ENCODE measurements at places on chromosomes 16 and 17.

DNA sequence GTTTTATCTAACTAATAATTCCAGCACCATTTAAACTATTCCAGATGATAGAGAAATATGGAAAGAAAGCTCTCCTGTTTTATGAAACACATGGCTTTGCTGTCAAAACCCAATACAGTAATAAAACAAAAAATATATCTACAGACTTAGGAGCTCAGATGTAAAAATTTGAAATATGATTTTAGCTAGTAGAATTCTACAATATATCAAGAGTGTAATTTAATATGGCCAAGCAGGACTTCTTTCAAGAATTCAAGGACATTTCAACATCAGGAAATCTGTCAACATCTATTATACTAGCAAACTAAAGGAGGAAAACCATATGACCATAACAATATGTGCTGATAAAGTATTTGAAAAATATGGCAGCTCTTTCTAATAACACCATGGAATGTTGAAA lies 57.5 kb downstream of the CCDC182 start:
- no peak for DNase-seq

GRCh38 chr17:17672453-17673368 lies 8.5 kb upstream of the RAI1 start:
- DNase-seq: no peak

GRCh38 chr17:63542218-63542545 lies 8.1 kb upstream of the DCAF7 start:
- no peak for DNase-seq

GRCh38 chr16:71848622-71849021 lies 2.8 kb downstream of the ATXN1L start:
- DNase-seq: no peak

DNA sequence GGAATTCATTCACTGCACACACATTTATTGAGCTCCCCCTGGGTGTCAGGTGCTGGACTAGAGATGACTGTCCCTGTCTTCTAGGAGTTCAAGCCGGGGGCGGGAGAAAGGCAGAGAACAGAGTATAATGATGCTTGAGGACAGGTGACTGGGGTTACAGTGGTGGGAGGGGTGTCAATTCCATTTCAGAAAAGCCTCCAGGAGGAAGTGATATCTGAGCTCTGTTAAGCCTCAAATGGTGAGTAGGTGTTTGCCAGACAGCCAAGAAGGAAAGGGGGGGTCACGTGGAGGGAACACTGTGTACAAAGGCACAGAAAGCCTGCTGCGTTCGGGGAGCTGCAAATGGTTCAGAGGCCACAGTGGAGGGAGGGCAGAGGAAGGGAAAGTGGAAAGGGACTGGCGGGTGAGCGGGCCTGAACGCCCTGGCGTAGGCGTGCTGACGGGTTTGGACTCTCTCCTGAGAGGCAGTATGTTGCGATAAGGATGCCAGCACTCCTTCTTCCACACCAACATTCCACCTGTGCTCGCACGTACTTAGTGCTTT lies 9.7 kb upstream of the NXPH3 start:
- DNase-seq: no peak

All from NCI-H1436 treated with DMSO at 0.1 percent for 48 hours (cell line).